ENCODE measurements at places on chromosomes 7 and 10.

GRCh38 chr10:66162560-66163143 is 763.2 kb upstream of the LRRTM3 start:
- no peak for DNase-seq

- no peak for DNase-seq
Measured at GRCh38 chr10:22087402-22087738, 83.8 kb upstream of the DNAJC1 start.

DNA sequence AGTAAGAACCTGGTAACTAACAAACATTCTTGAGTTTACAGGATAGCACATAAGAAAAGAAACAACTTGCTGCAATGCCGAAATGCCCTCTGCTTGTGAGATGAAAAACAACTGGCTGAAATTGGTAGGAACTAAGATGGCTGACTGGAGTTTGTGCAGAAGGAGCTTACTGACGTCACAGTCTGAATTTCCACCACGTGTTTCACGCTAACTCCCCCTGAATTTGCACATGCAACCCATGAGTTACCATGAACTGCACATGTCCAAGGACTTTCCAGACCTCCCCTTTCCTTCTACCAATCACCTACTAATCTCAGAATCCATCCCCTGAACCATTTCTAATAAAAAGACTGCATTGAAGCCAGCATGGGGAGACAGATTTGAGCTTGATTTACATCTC is 86.3 kb upstream of the KCND2 start:
- no peak for DNase-seq

DNA sequence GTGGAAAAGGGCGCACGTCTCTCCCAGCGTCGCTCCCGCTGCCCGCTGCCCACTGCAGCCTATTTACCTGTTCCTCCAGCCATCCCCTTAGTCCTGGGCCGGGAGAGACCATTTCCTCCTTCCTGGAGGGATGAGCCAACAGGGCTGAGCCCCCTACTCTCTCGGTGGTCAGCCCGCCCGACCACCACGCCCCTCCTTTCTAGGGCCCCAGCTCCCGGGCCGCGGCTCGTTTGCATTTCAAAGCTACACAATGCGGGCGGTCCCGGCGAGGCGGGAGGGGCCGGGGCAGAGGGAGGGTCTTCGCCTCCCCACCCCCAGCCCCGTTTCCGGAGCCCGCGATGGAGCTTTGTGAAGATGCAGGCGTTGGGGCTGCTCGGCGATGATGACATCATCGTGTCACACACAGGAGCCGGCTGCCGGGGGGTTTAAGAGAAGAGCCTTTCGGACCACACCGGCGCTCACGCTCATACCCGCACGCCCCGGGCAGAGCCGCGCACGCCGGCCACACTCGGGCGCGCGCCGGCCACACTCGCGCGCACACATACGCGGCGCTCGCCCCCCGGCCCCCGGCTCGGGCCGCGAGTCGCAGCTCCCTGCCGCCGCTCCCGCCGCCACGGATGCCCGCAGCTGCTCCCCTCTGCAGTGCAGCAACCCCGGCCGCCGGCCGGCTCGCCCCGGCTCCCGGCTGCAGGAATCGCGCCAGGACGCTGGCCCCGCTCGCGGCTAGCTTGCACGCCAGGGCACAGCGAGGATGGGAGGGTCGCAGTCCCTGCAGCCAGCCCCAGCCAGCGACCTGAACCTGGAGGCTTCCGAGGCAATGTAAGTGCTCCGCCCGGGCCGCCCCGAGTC is 107.7 kb upstream of the BTBD16 start:
- peak; percentile 87 for DNase-seq

- DNase-seq = no peak
Measured at GRCh38 chr10:43686414-43686813, 37.7 kb upstream of the ZNF32 start.

GRCh38 chr7:107394276-107394675 is 75.6 kb upstream of the GPR22 start:
- no peak for DNase-seq

DNA sequence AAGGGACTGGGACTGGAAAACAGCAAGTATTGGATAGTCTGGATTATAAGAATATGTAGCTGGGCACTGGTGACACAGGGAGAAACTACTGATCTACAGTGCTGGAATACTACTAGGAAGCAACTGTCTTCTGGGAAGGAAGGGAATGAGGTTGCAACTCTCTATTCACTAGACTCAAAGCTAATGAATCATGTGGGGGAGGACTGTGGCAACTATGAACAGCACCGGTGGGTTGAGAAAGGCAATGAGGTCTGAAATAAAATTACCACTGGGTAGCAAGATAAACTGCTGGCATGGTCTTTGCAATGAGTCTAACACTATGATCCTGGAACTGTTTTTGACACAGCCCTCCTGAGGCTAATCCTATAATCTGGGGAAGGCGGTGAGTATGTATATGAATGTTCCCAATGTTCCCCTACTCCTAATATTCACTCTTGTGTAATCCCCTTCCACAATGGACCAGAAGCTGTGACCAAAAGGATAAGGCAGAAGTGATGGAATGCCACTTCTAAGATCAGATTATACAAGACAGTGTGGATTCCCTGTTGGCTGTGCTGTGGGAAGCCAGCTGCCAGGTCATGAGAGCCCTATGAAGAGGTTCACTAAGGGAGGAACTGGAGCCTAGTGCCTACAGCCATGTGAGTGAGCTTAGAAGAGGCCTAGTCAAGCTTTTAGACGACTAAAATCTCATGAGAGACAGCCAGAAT is 101.3 kb upstream of the DNAJB12 start:
- no peak for DNase-seq

GRCh38 chr7:1290026-1290678 is 57.5 kb downstream of the UNCX start:
- DNase-seq = no peak

- DNase-seq = no peak
Measured at GRCh38 chr7:50953820-50954219, 171.1 kb upstream of the GRB10 start.

DNA sequence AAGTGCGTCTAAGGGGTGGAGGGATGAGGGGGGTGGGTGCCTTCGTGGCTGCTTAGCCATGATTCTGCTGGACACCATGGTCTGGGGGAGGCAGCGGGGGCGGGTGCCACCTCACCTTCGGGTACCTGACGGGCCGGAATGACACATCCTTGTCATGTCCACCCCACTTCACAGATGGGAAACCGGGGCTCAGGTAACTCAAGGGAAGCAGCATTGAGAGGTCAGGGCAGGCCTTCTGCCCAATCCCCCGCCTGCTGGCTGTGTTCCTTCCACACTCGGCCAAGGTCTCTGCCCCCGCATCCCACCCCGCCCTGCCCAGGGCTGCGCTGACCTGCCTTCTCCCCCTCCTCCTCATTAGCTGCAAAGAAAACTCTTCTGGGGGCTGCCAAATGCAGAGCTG is 598.0 kb downstream of the PTPRN2 start:
- DNase-seq = no peak

GRCh38 chr10:112525200-112525599 is 78.2 kb downstream of the VTI1A start:
- DNase-seq = no peak

- DNase-seq = no peak
Measured at GRCh38 chr7:116095396-116095795, 64.8 kb upstream of the TFEC start.

DNA sequence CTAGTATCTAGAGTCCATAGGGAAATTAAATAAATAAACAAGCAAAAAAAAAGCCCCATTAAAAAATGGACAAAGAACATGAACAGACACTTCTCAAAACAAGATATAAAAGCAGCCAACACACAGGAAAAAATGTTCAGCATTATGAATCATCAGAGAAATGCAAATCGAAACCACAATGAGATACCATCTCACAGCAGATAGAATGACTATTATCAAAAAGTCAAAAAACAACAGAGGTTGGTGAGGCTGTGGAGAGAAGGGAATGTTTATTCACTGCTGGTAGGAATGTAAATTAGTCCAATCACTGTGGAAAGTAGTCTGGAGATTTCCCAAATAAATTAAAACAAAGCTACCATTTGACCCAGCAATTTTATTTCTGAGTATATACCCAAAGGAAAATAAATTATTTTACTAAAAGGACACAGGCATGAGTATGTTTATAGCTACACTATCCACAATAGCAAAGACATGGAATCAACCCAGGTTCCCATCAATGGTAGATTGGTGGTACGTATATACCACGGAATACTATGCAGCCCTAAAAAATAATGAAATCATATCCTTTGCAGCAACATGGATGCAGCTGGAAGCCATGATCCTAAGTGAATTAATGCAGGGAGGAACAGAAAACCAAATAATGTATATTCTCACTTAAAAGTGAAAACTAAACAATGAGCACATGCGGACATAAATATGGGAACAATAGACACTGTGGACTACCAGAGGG is 366.5 kb upstream of the SEMA3C start:
- DNase-seq = no peak

GRCh38 chr10:35015843-35016408 is 74.2 kb downstream of the CUL2 start:
- DNase-seq = no peak

DNA sequence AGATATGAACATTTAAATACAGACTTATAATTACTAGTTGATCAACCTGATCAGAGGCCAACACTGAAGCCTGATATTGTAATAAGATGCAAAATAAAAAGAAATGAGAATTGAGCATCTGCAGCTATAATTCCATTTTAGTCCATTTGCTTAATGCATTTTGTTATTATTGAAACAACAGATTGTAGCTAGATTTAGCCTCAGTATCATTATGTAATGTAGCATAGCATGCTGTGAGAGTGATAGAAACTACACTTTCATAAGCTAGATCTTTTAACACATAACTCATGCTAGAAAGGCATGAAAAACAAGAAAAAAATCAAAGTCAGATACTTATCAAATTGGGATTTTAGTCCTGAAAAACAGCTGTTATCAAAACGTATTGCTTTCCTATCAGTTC is 292.7 kb upstream of the ADARB2 start:
- no peak for DNase-seq

GRCh38 chr7:98879198-98879978 is 1.1 kb downstream of the TRRAP start:
- no peak for DNase-seq

DNA sequence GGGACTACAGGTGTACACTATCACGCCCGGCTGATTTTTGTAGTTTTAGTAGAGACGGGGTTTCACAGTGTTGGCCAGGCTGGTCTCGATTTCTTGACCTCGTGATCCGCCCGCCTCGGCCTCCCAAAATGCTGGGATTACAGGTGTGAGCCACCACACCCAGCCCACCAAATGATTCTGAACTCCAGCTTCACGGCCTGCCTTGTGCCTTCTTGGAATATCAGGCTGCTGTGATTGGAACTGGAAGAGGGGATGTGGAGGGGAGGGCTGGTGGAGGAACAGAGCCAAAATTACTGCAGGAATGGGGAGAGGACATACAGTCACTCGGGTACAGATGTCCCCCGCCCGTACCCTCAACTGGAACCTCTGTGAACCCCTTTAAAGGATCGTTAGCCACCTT is 268.4 kb downstream of the ACTR3B start:
- DNase-seq = no peak

DNA sequence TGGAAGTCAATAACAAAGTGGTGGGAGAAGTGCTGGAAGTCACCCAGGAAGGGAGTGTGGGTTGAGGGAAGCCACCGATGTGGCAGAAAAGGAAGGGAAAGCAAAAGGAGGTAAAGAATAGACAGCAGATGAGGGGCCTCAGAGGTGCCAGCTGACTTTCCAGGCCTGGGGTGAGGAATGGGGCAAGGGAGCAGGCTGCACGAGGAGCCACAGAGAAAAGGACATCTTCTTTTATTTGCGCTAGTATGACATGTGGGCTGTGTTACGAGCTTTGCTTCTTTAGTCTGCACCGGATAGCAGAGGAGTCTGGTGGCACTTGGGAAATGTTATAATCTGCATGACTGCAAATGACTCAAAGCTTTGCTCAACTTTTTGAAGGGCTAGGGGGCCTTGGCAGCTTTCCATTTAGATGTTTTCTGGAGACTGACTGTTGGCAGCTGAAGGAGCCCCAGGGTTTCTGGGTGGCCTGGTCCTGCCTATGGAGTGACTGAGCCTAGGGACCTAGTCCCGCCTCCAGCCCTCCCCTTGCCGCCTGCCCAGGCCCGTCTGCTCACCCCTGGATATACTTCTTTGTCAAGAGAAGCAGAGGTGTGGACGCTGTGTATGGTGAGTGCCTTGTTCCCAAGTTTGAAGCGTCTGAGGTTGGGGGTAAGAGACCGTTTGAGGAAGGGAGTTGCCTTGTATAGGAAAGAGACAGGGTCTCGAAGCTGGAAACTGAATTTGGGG is 5.1 kb downstream of the PRXL2A start:
- no peak for DNase-seq

- no peak for DNase-seq
Measured at GRCh38 chr7:45328403-45328981, 170.9 kb downstream of the RAMP3 start.

DNA sequence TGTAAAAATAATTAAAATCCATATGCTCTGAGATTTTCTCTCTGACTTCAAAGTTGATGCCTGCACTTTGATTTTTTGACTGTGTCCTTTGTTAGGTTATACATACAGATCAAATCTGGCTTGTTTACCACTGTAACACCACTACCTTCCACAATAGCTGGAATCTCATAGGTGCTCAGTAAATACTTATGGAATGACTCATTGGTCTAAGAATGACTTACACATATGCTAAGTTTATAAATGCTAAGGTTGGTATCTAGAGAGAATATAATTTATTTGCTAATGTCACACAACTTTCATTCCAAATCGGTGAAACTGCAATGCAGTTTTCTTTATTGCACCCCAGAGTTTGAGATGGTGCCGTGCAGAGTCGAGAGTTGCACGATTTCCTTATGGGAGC is 578.5 kb downstream of the SH2D4B start:
- DNase-seq = no peak

- DNase-seq = no peak
Measured at GRCh38 chr10:116888380-116889055, 39.2 kb downstream of the ENO4 start.

Data from iPS DF 6.9 (cell line).